Posterior cingulate gyrus (tissue), 11 donors: ENCODE measurements at places on chromosomes 7 and 10.

- no peak for DNase-seq
Observed at GRCh38 chr10:48232717-48233447, 41.6 kb downstream of the FRMPD2 start.

DNA sequence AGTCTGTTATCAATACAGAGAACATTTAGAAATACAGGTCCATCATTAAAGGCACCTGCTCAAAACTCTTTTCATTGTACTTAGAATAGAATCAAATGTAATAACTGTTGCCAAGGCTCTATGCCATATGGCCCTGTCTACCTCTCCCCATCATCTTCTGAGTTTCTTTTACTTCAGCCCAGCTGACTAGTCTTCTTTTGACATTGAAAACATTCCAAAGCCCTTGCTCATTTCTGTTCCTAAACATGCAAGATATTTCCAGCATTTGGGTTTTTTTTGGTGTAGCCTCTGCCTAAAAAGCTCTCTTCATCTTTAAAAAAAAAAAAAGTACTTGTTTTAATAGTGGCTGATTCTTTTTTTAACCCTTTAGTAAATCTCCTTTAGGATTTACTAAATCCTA, 165.5 kb upstream of the SMIM30 start:
- DNase-seq = no peak

DNA sequence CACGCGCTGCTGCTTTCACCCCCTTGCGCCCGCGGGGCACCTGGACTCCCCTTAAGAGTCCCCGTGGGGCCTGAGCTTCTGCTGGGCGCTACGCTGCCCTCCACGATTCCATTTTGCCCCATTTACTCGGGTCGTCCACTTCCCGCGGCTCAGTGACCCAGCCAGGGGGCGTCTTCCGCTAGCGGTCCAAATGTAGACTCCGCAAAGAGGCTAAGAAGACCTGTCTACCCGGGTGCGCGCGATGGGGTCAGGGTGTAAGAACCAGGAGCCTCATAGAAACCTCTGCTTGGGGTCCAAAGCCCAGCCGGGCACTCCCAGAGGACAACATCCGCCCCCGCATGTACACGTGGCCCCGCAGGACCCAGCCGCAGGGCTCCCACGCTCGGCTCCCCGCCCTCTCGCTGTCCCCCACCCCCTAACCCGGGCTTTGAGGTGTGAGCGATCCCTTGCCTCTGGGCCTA, 5.2 kb upstream of the HMX2 start:
- no peak for DNase-seq

- DNase-seq = no peak
Observed at GRCh38 chr7:2120251-2120660, 112.5 kb downstream of the MAD1L1 start.

- DNase-seq = no peak
Observed at GRCh38 chr10:133388236-133388972, 5.6 kb upstream of the MTG1 start.

DNA sequence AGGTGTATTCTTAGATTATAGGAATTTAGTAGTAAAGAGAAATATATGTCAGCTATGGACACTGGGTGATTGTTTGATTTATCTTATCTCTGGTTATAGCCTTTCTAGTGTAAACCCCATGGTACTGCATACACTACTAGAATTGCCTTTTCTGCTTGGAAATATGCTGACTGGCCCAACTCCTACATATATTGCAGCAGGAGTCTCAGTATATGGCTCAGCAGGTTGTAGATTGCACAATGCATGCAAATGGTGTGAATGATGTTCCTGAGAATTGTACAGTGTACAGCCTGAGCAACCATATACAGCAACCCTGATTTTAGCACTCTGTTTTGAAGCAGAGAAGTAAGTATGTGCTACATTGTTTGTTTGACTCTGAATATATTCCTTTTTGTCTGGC, 153.4 kb upstream of the NPY start:
- DNase-seq = no peak

GRCh38 chr10:109205929-109206585, 717.3 kb downstream of the XPNPEP1 start:
- no peak for DNase-seq

DNA sequence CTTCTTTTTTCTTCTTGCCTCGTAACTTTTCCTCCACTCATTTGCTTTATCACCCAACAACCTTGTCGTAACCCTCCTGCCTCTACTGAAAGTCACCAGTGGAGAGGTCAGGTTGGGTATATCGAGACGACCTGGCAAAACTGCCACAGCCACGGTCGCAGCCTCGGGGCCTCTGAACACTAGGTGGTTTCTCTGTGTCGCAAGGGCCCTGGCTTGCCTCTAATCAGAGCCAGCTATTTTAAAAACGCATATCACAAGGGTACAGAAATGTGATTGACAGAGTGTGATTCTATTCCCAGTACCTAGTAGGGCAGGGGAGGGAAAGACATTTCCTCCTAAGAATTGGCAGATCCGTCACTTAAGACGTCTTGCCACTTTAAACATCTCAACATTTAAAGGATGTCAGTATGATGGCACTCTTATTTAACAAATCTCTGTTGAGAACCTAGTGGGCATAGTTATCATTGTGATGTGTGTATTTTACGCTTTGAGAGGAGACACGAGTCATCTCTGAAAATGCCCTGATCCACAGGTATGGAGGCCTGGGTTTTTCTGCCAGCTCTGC, 197.5 kb downstream of the ARHGAP21 start:
- DNase-seq = no peak

- no peak for DNase-seq
Observed at GRCh38 chr10:110641256-110641655, 2.9 kb upstream of the RBM20 start.

DNA sequence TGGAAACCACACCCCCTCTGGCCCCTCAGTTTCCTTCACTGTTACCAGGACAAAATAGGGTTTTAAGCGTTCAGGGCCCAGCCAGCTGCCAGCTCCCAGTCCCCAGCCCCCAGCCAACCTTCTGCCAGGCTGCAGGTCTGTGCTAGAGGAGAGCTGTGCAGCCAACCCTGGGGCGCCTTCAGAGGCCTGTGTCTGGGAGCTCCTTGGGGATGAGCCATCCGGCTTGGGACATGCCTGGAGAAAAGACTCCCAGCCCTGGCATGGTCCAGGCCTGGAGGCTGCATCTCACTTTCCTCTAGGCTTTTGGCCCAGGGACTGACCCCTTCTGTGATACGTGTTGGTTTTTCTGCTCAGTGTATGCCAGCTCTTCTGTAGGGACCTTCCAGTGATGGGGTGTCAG, 487.6 kb upstream of the MGMT start:
- DNase-seq = no peak

GRCh38 chr10:6642876-6643275, 62.8 kb upstream of the PRKCQ start:
- DNase-seq = no peak

GRCh38 chr10:93032809-93033137, 27.8 kb upstream of the CYP26C1 start:
- DNase-seq = no peak

DNA sequence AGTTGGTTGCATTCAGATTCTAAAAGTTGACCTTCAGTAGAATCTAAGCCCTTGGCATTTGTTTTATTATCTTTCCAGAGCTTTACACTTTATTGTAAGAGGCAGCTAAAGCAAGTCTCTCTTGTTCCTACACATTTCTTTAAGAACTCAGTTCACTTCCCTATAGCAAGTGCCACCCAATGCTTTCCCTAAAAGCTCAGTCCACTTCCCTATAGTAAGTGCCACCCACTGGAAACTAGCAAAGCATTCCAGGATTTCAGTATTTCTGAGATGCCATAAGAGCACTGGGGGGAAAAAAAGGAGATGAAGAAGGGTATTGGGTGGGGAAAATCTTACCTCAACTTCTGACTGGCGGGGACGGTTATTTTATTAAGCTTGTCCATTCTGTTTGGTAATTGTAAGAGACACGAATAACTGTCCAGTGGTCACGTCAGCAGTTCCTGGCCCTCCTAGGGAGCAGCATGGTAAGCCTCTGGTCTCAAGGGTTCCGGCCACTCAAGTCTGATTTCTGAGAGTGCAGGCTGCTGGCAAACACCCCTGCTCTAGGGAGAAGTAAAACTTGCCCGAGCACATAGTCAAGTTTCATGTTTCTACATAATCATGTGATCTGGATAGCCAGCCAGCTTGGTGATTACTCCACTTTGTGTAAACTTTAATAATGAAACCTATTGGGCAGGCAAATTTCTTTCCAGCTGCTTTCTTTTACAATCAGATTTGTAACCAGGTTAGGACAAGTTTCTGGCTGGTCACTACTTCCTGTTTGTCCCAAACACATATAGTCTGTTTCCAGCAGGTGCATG, at the start of gene BLNK:
TSS of gene BLNK (minus strand) at position 554 of the 800 bp plus-strand sequence. CDS start at position 383, 171 bp downstream.
- DNase-seq = no peak

DNA sequence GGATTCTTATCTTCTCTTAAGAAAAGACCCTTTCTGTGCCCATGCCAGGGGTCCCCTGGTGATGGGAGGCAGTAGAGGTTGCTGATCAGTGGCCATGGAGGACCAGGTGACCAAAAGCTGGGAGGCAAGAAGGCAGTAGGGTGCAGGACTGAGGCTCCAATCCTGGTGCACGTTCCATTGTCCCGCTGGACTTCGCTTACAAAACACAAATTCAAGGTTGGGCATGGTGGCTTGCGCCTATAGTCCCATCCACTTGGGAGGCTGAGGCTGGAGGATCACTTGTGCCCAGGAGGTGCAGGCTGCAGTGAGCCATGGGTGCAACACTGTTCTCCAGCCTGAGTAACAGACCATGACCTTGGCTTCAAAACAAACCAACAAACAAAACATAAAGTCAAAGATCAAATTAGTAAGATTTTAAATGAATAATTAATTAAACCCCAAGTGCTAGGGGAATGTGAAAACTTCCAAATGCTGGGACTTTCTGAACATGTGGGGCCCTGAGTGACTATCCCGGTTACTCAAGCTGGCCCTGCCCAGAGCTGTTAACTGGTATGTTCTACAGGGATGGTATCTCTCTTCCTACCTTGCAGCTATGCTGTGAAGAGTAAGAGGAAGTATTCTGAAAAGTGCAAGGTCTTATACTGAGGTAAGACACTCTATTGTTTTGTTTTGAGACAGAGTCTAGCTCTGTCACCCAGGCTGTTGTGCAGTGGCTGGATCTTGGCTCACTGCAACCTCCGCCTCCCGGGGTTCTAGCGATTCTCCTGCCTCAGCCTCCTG, 97.6 kb downstream of the LYZL2 start:
- no peak for DNase-seq

DNA sequence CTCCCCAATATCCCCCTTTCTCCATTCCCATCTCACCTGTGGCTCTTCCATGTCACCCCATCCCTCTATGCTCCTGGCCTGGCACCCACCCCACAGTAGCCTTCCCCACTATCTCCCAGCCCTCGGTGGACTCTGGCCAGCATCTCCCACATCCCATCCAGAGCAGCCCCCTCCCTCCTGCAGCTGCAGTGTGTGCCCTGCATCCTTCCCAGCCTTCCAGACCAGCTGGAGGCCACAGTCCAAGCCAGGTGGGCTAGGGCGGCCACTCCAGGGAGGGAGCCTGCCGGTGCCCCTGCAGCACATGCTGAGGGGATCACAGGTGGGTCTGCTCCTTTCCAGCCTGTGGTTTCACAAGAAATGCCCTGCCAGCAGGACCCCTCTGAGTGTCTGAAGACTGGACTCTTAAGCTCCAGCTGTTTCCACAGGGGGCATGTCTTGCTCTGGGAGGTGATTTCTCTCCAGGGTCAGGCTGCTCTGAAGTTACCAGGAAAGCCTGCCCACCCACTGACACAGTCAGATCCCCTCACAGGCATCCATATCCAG, 90.9 kb upstream of the PPIF start:
- no peak for DNase-seq

DNA sequence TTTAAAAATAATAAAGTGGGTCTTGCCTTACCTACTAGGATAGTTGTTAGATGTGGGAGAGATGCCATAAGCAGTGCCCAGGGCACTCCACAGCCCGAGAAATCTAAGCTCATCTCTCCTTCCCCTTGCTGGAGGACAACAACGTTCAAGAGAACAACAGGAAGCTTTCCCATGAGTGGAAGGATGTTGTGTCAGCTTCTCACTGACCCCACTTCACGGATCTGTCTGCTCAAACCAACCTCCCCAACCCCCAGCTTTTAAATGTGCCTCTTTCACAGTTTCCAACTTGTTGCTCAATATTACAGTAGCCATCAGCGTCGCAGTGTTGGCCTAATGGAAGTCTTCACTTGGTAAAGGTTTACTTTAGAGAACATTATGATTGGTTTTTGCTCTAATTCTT, 72.1 kb downstream of the PTPRE start:
- no peak for DNase-seq

DNA sequence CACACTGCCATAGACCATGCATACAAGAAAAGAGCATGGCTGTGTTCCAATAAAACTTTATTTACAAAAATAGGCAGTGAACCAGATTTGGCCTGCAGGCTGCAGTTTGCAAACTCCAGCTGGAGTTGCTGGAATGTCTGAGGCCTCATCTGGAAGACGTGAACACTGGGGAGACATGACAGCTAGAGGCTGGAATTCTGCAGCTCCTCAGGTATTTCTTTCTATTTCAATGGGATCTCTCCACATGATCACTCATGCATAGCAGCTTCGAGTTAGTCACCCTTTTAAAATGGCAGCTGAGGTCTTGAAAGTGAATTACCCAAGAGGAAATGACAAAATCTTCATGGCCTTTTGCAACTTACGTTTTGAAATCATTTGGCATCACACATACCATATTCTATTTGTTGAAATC, 52.6 kb upstream of the BET1 start:
- no peak for DNase-seq

DNA sequence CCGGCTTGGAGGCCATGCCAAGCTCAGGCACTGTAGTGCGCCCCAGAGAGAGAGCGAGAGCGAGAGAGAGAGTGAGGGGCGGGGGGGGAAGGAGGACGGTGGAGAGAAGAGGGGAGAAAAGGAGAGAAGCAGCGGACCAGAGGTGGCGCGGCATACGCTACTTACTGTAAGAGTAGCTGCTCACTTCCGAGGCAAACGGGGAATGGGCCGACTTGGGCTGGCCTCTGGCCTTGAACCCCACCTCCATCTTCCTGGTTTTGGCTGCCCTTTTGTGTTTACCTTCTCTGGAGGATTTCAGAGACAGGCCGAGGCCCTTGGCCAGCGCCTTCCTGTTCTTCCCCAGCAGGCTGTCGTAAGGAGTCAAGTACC, 66.9 kb downstream of the TNRC18 start:
- no peak for DNase-seq

- DNase-seq = no peak
Observed at GRCh38 chr10:113704637-113705343, 25.1 kb downstream of the CASP7 start.

DNA sequence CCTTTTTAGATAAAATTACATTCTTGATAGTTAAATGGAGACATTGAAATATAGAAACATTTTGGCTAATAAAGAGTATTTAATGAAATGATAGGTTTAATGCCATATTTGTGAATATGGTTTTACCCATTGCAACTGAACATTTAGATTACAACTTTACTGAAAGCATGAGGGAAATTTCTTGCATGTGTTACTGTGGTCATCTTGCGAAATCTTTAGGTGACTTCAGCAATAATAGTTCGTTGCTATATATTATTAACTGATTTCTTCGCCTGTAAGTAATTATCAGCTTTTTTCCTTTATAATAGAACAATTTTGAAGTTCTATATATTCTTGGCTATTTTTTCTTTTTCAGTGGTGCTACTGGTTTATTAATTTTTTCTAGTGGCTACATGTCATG, 83.2 kb downstream of the MLLT10 start:
- DNase-seq = no peak
